Esophagus muscularis mucosa (tissue), 4 donors: ENCODE measurements at places on chromosomes 11 and 22. TPM values are rescaled to one million over a fixed set of nuclear protein-coding genes. Genes with fewer than 3 reads are reported as not detected.

GRCh38 chr11:63916837-63917691 lies at the start of gene RCOR2:
Gene RCOR2 (minus strand): TSS chr11:63917164. CDS start chr11:63916456, 708 bp downstream.
- H3K36me3 ChIP-seq, result no peaks in the 10 kb centered on the region
- H3K4me3 ChIP-seq, result peak within 1 kb of the TSS; percentile 62
- peaks cover 58% of the 10 kb centered on the region for H3K4me1 ChIP-seq
- H3K27ac ChIP-seq, result peak within 1 kb of the TSS; percentile 81

GRCh38 chr11:29256580-29256979 lies 760.2 kb downstream of the KCNA4 start:
- H3K36me3 ChIP-seq, result no peaks in the 10 kb centered on the region
- H3K27ac ChIP-seq, result no peak overlapping the region

GRCh38 chr22:34255042-34255441 lies 334.8 kb upstream of the LARGE1 start:
- no peaks in the 10 kb centered on the region for H3K27me3 ChIP-seq
- no peak overlapping the region for H3K4me3 ChIP-seq
- no peaks in the 10 kb centered on the region for H3K36me3 ChIP-seq
- no peak for DNase-seq
- H3K27ac ChIP-seq, result no peak overlapping the region

DNA sequence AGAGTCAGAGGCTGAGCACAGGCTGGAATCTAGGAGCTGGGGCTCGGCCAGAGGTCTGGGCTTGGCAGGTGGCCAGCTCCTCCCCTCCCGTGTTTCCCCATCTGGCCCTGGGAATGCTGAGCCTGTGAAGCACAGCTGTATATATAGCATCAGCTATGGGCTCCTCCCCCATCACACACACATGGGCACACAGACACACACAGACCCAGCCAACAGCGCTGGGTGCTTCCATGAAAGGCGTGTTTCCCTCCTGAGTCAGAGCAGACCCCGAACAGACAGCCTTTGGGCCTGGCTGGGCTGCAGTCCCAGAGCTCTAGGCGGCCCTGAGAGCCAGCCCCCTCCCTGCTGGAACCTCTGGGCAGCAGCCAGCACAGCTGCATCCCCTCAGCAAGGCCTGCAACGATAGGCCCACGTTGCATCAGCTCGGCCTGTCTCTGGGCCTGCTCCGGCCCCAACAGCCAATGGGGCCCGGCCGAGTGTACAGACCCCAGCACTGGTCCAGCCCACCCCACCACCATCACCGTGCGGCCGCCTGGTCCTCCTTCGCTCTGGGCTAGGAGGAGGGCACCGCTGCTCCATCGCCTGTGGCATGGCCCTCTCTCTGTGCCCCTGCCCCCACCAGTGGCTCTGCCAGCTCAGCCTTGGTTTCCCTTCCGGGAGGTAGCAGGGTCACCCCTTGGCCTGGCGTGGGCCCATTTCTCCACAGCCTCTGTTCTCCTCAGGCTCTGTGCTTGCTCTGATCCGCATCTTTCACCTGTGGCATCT lies 7.6 kb upstream of the SERPINH1 start:
- H3K27me3 ChIP-seq, result no peaks in the 10 kb centered on the region
- peak overlapping the region; percentile 27 for H3K4me3 ChIP-seq
- H3K27ac ChIP-seq, result peak overlapping the region; percentile 100
- DNase-seq, result peak; percentile 95
- no peaks in the 10 kb centered on the region for H3K36me3 ChIP-seq

DNA sequence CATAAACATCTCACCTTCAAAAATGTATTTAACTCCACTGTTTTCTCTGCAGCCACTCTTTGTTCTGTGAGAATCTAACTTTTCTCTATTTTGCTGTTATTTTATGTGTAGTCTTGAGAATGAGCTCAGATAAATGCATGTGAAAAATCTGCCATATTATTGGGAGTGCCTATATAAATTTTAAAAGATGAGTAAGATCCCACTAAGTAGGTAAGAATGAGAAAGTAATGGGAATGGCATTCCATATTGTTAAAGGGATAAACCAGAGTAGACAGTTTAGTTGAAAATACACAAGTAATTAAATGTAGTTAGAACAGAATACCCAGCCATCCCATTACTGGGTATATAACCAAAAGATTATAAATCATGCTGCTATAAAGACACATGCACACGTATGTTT lies 817.2 kb downstream of the FAM181B start:
- H3K4me1 ChIP-seq, result no peaks in the 10 kb centered on the region
- DNase-seq, result no peak
- H3K27me3 ChIP-seq, result no peaks in the 10 kb centered on the region
- no peak overlapping the region for H3K27ac ChIP-seq
- no peak overlapping the region for H3K4me3 ChIP-seq

The MMP12 gene
- total RNA-seq, result not detected
